ENCODE measurements at places on chromosomes 6 and 20.
A peak's percentile ranks its signal among the peaks of the same experiment; 100 is the strongest.

GRCh38 chr6:10431423-10432164 lies 16.7 kb upstream of the TFAP2A start:
- DNase-seq, result no peak

DNA sequence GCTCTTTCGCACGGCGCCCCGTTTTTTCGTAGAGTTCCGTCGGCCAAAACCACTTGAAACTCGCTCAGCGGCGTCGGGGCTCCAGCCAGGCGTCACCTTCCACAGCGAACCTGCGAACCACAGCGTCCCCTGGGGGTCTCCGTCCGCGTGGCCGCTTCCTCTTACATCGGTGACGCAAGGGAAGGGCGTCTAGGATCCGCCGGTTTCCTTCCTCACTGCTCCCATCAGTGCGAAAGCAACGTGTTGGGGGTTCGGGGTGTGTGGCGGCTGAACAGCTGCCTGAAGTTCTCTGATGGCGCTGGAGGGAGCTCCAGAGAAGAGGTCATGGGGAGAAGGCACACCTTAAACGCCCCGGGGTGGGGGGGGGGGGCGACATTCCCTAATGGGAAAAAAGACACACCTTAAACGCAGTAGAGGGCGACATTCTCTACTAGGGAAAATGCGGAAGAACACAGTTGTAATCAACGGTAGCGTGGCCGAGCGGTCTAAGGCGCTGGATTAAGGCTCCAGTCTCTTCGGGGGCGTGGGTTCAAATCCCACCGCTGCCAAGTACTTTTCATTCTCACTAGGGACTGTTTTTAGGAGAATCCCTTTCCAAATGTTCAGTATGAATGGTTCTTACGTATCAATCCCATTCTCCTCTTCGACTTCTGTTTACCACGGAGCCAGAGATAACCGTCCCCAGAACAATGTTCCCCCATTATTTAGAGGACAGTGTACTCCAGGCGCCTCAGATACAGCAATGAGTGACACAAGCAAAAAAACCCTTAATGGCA lies 16.4 kb downstream of the ZNF311 start:
- DNase-seq, result peak; percentile 60

GRCh38 chr20:45629496-45630100 lies at the start of gene WFDC10A:
Gene WFDC10A (plus strand): TSS chr20:45629739. CDS start chr20:45629814, 75 bp downstream.
- DNase-seq, result peak; percentile 6

GRCh38 chr6:125816828-125817280 lies 26.1 kb downstream of the NCOA7 start:
- DNase-seq, result no peak

DNA sequence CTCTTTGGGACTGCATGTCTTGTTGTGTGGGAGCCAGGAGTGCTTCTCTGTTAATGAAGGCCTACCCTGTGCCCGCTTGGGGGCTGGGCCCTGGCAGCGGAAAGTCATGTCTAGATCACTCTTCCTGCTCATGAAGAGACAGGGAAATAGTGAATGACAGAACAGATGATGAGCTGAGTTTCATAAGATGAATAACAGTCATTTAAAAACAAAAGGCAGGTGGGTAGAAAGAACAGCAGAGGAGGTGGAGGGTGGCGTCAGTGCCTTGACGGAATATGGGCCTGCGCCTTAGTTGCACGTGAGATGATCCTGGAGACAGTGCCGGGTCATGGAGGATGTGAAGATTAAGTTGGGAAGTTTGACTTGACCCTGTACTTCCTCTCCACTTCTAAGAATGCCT lies 85.5 kb downstream of the ARID1B start:
- DNase-seq, result no peak

DNA sequence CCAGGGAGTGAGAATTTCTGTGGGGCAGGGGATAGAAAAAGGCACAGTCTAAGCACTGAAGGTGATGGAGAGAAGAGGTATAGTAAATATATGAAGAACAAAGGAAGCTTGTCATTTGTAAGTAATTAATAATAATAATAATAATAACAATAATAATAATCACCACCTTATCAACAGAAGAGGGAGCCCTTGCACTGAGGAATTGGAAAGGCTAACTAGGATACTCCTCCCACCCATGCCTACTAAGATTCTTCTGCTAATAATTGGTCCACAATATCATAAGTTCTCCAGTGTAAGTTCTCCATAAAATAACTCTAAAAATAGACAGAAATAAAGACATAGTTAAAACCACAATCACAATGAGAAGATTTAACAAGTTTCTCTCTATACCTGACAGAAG lies 912 bp upstream of the OR12D3 start:
- DNase-seq, result no peak

GRCh38 chr6:231779-232178 lies 60.5 kb upstream of the DUSP22 start:
- no peak for DNase-seq

GRCh38 chr6:4653141-4653540 lies 123.1 kb upstream of the CDYL start:
- no peak for DNase-seq

GRCh38 chr6:162679681-162680080 lies 47.9 kb downstream of the PRKN start:
- no peak for DNase-seq

DNA sequence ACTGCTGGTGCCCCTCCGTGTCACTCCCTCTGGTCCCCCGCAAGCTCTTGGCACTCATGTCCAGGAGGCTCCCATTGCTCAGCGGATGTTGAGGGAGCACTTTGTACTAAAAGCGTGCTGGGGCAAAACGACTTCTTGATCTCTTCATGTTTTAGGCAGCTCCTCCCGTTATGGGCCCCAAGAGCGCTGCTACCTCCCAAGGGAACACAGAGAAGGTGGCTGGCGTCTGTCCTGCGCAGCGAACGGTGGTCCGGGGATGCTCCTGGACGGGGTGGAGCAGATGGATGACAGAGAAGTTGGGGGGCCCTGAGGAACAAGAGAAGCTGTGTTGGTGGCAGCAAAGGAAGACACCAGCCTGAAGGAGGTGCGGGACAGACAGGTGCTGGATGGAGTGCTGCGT lies 99.8 kb downstream of the TMEM242 start:
- no peak for DNase-seq

DNA sequence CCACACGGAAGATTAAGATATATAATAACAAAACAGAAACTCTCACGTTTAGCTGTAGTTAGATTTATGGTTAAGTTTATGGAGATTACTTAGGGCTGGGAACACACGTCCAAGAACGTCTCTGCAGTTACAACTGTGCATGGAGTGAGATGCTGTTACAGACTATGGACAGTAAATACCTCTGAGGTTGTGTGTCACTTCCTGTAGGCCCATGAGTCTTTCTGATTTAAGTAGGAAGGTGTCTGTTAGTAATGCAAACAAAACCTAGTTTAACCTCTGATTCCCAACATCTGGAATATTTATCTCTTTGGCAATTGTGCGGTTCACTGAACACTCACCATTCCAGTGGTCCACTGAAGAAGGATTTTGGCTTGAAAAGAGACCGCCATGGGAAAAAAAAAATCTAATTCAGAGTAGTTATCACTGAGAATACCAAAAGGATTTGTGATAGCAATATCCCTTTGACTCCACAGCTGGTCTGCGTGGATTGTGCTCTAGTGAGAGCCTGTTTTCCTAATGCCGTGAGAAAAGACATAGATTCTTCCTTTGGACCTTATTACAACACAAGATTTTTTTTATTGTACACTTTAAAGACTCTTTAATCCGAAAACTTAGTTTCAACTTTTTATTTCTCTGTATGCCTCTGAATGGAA lies 478.2 kb upstream of the CITED2 start:
- no peak for DNase-seq

- DNase-seq, result no peak
Observed at GRCh38 chr20:17024513-17025119, 202.2 kb upstream of the PCSK2 start.

GRCh38 chr20:43459022-43459942 lies 1.6 kb downstream of the SRSF6 start:
- DNase-seq, result no peak

- no peak for DNase-seq
Observed at GRCh38 chr6:2866171-2866846, 24.6 kb upstream of the SERPINB1 start.

- no peak for DNase-seq
Observed at GRCh38 chr20:45905505-45906079, 6.4 kb downstream of the PLTP start.

DNA sequence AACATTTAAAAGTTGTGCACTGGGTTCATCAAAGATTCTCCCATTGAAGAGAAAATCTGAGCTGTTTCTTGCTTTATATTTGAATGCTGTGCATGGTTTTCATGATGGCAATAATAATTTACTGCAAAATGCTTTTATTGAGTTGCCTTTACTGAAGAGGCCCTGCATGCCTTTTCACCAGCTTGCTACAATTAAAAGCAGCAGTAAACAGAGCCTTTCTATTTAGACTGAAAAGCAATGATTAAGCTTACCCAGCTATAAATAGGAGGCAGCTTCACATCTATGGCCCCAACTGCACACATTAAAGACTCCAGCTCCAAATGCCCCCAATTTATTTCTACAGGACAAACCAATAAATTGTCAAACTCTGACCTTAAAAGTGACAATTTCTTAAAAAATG lies 70.3 kb downstream of the ANKEF1 start:
- DNase-seq, result no peak

GRCh38 chr6:141464490-141464889 lies 668.2 kb upstream of the GJE1 start:
- DNase-seq, result peak; percentile 32

GRCh38 chr6:79605061-79605460 lies 26.1 kb upstream of the SH3BGRL2 start:
- DNase-seq, result no peak

GRCh38 chr20:34983089-34983820 lies 27.6 kb downstream of the MYH7B start:
- DNase-seq, result no peak

- DNase-seq, result no peak
Observed at GRCh38 chr6:145761584-145761983, 26.3 kb upstream of the EPM2A start.

DNA sequence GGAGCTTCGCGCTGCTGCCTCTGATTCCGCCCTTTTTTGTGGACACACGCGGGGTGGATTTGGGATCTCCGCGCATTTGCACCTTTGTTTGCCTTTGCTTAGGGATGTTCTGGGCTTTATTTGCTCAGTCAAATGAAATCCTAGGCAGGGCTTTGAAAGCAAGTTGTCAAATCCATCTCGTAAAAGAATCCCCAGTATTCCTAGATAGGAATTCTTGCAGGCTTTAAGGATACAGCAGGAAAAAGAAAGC lies 453 bp downstream of the CEP57L1 start:
- no peak for DNase-seq

GRCh38 chr6:72940265-72940664 lies 285.0 kb downstream of the KHDC1L start:
- DNase-seq, result no peak

DNA sequence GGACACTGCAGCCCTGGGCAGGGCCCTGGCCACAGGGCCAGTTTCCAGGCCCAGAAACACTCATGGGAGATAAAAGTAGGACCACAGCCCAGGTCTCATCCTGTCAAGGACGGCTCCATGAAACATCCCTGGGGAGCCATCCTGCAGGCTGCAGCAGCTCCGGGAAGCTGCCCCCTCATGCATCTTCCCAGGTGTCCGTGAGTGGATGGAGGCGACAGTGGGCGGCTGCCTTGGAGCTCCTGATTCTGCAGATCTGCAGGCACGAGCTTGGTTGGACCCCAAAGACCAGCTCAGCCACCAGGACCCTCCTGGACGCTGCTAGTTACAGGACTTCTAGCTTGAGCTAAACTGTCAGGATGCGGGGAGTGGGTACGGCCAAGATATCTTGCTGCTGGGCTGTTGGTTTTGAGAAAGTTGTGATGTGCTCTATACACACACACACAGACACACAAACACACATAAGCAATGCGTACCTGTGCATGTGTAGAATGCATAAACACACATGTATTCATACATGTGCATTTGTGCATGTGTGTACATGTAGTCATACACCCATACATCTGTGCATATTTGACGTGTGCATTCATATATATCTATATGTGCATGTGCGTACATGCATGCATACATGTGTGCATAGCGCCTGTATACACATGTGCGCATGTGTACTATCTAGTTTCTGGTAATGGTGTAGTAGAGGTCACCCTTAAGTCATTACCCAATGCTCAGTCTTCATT lies 297.8 kb downstream of the TAF4 start:
- DNase-seq, result no peak

DNA sequence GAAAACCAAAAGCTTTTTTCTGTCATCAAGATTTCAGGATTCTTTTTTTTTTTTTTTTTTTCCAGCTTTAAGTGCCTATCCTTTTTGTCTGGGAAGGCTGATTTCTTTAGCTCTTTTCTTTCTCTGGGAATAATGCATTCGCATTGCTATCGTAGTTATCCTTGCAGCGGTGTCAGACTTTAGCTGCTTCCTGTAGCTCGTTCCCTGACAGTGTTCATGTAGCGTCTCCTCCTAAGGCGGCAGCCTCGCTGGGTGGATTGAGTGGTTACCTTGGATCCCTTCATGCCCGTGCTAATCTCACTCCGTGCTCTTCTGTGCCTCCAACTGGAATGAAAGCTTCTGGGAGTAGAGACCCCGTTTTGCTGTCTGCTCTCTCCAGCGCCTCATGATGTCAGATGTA lies 43.1 kb downstream of the UST start:
- DNase-seq, result no peak

- no peak for DNase-seq
Observed at GRCh38 chr6:35603326-35604202, 85.2 kb downstream of the FKBP5 start.

GRCh38 chr6:32189742-32190053 lies 304 bp downstream of the PBX2 start:
- DNase-seq, result no peak

DNA sequence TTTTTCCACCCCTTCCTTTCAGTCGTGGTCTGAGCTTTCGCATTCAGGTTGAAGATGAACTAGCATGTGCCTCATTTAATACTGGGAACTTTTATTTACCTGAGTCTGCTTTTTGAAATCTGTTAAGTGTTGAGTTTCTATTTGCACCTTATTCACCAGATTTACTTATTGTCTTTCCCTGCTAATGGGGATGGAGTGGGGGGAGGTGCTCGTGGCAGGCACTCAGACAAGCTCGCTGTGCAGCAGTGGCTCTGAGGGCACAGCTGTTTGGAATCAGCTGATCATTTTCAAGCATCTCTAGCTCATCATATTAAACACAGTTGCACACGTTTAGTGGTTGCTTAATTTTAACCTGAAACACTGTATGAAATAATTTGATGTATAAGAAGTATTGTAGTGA lies 35.6 kb downstream of the UTRN start:
- no peak for DNase-seq

- no peak for DNase-seq
Observed at GRCh38 chr6:33249732-33250630, 21.7 kb downstream of the VPS52 start.
